ENCODE measurements at places on chromosomes 4 and X.

DNA sequence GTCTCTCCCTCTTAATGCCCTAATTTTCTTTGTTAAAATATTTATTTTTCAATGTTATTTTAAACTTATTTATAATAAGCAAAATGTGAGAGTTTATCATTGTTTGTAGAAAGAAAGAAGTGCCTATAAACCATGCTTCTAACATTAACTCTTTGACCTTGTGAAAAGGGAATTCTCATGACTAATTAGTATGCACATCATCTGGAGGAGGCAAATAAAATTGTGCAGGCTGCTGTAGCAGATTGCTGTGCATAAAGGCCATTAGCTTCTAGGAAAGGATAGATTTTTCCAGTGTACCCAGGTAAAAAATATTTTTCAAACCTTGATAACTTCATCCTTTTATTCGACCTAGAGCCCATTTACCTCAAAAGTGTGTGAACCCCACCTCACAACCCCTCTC, 84.6 kb upstream of the GUCY1A1 start:
- no peak for DNase-seq

DNA sequence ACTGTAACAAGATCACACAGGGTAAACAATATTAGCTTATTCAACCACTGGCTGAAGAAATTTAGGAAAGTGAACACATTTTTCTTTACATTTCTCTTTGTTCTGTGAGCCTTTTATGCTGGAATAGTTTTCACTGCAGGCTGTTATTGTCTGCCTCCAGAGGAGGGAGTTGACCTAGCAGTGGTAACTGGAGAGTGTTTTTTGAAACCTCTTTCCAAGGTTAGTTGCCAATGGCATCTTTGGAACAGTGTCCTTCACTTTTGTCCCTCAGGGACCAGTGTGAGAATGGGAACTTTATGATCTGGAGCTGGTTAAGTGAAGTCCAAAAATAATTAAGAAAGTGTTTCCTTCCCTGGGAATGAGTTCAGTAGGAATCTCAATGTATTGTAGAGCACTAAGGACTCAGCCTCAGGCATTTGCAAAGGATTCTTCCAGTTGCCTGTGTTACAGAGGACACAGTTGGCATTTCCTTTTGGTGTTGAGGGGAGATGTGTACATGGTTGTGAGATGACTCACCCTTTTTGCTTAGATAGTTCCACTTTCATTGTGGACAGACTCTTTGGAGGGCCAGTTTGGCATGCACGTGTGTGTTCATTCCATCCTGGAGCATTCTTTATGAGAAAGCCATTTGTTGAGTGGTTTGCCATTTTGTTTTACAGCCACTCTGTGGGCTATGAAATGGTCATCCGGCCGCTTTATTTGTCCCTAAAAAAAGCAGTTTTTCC, 61.3 kb downstream of the AR start:
- DNase-seq, result no peak

DNA sequence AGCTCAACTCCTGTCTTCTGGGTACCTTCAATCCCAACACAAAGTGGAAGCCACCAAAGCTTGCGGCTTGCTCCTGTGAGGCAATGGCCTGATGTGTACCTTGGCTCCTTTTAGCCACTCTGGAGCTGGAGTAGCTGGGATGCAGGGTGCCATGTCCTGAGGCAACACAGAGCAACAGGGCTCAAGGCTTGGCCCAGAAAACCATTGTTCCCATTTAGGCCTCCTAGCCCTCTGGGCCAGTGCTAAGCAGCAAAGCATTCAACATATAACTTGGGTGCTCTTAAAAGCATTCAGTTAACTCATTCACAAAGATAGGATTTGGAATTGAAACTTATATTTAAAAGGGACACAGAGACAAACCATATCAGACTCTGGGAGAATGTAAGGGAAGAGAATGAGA, 194.5 kb upstream of the ARHGEF9 start:
- no peak for DNase-seq

- no peak for DNase-seq
Measured at GRCh38 chrX:6768881-6769280, 234.0 kb upstream of the VCX3A start.

DNA sequence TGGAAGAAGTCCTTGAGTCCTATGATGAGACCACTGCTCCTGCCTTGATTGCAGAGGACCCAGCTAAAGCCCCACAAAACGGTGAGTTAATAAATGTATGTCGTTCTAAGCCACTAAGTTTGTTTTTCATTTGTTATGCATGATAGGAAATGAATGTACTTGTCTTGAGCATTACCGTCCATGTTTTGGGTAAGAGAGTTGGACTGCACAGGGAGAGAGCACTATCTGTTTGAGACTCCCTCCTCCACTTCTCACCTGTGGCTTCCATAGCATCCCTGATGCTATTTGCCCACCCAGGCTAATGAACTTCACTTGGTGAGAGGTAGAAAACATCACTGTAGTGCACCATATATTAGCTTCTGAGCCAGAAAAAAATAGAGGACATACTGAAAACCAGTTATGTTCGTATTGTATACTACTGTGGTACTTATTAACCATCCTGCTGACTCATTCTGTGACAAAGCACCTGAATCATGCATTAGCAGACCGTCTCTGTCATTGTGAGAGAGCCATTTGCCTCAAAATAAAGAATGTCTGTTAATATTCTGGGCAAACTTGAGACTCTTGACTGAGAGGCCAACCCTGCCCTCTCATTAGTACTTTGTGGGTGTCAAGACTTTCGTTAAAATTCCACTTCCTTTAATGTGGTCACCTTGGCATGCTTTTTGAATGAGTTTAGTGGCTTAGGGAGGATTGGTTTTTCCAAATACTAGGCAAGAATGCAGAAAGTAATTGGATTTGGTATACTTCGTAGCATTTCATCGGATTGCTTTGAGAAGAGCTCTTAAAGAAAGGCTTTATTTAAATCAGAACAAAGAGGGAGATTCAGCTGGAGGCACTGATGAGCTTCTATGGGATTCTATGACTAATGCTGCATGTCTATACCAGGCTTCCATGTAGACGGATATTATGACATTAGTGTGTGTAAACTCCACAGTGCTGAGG, 99.3 kb upstream of the GRPR start:
- no peak for DNase-seq

GRCh38 chr4:152784490-152785350, 5.0 kb downstream of the ARFIP1 start:
- no peak for DNase-seq

DNA sequence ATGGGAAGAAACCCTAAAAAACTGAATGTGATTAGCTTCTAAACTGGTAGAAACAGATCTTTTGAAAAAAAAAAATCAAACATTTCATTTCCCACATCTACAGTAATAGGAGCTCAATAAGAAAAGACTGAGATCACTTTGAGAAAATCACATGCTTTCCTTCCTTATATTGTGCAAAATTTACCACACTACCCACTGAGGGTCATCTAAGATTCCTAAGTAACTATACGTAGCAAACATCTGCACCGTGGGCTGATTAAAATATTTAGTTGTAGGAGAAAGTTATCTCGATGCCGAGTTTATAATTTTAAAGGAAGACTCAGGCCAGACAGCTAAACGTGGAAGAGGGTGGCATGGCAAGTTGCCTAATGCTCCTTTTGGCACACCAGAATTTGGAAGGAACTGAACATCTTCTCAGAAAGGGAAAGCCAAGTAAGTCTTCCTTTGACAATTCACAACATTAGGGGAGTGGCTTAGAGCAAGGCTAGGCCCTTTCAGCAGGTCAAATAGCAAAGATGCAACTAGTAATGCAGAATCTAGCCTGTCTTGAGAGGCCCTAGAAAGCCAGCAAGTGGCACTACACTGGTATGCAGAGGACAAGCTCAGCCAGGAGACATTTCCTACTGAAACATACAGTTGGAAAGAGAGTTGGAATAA, 128.0 kb downstream of the TMA16 start:
- no peak for DNase-seq

DNA sequence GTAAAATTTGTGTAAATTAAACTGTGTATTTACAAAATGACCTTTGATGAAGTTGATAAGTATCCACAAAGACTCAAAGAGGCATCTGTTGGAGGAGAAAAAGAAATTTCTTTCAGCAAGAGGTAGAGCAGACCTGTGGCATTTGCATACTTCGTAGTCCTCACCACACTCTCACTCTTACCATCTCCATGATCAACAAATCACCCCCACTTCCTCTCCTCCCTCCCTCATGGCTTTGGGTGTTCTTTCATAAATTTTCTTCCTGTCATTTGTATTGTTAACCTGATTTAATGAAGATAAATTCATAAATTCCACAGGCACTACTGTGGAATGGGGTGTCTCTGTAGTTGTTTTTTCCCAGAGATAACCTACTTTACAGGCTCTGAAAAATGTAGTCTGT, 366.5 kb downstream of the ZNF674 start:
- no peak for DNase-seq

GRCh38 chr4:6388713-6389112, 83.7 kb downstream of the PPP2R2C start:
- no peak for DNase-seq

DNA sequence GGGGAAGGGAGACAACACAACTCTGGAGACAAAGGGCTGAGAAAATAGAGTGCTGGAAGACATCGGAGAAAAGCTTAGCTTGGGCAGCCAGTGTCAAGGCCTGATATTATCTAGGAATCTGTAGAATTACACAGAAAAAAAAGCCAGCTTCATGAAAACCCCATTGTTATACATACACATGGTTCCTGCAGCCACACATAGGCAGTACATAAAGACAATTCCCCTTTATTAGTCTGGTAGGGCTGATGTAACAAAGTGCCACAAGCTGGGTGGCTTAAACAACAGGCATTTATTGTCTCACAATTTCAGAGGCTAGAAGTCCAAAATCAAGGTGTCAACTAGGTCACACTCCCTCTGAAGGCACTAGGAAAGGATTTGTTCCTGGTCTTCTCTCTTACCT, 503.5 kb downstream of the MID1IP1 start:
- no peak for DNase-seq

- DNase-seq, result no peak
Measured at GRCh38 chr4:121734571-121734970, 30.4 kb downstream of the SMIM43 start.

DNA sequence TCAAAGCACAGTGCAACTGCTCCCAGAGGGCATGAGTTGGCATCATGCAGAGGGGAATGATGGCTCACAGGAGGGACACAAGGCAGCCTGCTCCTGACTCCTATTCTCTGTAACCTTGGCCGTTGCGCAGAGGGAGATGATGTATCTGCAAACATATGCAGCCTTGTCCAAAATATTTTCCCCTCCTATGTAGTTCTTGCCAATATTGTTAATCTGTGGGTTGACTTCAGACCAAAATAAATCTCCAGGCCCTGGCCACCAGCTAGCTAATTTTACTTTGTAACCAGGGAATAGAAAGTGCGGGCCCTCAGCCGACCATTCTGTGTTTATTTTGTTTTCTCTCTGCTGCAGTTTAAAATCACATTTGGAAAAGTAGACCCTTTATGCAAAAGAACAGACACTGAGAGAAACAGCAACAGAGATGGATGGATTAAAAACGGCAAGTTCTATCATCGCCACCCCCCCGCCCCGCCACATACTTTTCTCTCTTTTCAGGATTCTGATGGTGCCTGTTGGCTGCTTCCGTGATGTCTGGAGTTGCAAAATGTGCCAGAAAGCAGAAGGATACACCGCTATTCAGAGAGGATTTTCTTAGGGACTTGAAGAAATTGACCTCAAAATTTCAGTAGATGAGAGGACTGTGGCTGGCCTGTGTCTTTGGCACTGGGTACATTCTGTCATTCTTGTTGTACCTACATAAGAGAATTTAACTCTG, 185.3 kb upstream of the BCOR start:
- DNase-seq, result no peak

DNA sequence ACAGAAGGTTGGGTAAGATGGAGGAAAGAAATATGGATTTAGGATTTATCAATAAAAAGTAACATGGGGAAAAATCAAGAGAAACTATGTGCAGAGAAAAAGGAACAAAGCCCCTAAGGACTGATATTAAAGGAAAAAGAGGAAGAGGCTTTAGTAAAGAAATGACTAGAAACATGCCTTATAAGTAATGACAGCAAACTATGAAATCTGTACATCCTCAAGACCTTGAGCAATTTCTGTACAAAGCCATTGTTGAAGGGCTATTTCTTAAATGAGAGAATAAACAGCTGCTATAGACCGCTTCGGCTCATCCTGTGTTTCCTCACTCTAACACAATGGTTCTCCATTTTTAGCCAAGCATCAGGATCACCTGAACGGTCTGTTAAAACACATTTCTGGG, 180.3 kb upstream of the ATOH1 start:
- no peak for DNase-seq

DNA sequence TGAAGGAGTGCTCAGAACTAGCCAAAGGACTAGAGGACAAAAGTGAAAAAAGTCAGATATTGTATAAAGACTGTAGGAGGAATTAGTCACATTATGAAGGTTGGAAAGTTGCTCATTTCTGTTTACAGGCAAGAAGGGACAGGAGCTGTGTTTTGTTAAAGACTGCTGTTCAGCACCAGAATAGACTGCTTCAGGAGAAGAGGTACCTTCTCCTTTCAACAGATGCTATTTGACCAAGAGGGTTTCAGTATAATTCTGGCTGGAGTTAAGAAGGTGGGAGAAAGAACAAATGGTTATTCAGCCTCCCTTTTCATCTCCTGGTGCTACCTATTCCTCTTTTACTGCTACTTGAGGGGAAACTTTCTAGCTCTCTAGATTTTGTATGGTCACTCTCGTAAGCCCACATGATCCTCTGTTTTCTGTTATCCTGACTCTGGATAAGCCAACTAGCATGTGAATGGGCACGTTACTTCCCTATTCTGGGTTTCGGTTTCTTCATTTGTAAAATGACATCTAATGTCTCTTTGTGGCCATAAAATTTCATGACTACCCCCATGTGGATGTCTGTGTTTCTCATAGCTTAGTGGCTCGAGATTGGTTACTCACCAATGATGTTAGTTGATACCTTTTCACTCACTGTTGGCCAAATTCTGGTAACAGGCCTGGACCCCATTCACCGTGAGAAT, 68.9 kb downstream of the SH2D1A start:
- DNase-seq, result no peak

GRCh38 chrX:10395643-10396042, 224.7 kb downstream of the MID1 start:
- no peak for DNase-seq

- DNase-seq, result no peak
Measured at GRCh38 chr4:161321706-161322105, 842.1 kb downstream of the FSTL5 start.

- DNase-seq, result no peak
Measured at GRCh38 chrX:68354879-68355628, 78.2 kb downstream of the OPHN1 start.
